Stimulated activated CD8-positive, alpha-beta memory T cell treated with anti-CD3 and anti-CD28 coated beads, Interleukin-15, amount 100 ng/mL, for 4 hours (primary cell): ENCODE measurements at places on chromosomes 7 and 10.
A peak's percentile ranks its signal among the peaks of the same experiment; 100 is the strongest.

GRCh38 chr7:141462958-141463357 lies 88.3 kb upstream of the AGK start:
- no peak for DNase-seq

GRCh38 chr7:157235357-157236333 lies 96.9 kb downstream of the UBE3C start:
- DNase-seq, result no peak

DNA sequence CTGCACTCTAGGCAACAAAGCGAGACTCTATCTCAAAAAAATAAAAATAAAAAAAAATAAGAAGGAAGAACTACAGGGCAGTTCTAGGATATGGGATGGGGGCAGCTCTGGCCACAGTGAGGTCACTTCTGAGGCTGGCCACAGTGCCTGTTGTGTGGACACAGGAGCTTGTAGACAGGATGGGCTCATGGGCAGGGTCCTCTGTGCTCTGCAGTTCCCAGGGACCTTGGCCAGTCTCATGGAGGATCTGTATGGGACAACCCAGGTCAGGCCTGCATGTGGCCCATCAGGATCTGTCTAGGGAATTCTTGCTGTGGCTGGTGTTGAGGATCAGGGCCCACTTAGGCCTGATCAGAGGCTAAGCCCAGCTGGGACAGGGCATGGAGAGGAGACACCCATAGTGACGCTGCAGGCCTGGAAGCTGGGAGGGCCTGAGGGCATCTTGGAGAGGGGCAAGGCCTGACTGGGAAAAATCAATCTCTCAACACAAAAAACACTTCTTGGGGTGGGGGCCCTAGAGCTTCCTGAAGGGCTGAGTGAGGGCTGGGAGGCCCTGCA lies 19.4 kb upstream of the PAX2 start:
- DNase-seq, result no peak

- no peak for DNase-seq
Observed at GRCh38 chr7:105644937-105645336, 63.6 kb upstream of the EFCAB10 start.

DNA sequence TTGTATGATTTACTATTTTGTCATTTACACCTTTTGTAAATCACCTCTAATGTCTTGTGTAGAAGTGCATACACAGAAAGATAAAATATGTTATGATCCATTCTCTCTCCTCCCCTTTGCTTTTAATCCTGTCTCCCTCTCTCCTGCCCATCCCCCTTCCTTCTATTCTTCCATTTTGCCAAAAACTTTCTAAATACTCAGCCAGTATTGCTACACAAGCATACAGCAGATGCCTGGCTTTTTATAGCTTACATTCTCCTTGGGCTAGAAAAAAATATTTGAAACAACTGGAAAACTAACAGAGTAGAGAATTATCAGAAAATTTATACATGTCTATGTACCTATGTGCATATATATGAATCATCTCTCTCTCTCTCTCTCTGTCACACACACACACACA lies 308.7 kb upstream of the BMPER start:
- no peak for DNase-seq

- no peak for DNase-seq
Observed at GRCh38 chr10:124763267-124763666, 19.1 kb upstream of the FAM53B start.

DNA sequence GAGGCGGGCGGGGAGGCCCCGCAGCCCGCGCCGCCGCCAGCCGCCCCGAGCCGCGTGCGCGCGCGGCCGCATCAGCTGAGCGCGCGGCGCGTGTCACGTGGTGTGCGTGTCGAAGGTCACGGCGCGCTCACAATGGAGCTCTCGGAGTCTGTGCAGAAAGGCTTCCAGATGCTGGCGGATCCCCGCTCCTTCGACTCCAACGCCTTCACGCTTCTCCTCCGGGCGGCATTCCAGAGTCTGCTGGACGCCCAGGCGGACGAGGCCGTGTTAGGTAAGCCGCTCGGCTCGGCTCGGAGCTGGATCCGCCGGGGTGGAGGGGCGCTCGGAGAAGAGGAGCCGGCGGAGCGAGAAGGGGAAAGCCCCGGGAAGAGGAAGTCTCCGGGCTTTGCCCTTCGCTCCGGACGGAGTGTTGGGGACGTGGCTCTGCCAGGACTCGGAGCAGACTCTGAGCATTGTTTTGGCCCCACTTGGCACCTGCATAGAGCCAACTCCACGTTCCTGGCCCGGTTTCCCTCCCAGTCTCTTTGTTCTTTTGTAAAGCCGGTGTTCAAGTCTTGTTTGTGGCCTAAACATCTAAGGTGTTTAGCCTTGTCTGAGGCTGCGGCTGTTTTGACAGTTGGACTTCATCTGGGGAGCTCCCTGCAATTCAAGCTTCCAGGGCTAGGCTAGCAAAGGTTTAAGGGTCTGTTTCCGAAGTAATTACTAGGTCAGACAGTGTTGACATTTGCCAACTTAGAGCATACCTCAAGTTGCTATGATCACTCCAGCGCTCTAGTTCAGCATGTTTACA lies at the start of gene COMMD3:
COMMD3 (plus strand) TSS at position 103 of the 790 bp plus-strand sequence; CDS start at position 133, 30 bp downstream.
- DNase-seq, result peak; percentile 53

DNA sequence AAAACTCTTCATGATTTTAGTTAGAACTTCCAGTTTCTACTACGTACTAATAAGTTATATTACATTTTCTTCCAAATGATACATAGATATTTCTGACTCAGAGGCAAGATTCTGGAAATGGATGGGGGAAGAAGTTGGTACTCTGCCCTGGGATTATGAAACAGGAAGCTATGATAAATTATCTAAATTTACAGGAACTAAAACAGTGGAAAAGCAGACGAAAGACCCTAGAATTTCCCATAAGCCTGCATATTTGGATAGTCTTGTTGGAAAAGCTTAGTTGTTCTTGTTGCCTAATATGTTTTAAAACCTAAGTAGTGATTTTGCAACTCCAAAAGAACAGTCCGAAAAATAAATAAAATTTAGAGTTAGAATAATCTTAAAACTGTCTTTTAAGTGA lies 21.8 kb downstream of the CFAP69 start:
- DNase-seq, result no peak

DNA sequence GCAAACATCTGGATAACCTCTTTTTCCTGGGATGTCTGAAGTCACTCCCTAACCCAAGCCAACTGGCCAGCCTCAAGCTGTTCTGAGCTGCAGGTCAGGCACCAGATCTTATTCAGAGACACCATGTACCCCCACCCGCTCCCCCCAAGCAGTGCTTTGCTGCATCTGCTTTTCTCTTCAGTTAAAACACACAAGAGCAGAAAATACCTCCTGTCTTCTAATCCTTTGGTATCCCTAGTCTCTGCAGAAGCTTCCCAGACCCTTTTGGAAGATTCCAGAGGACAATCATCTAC lies 3.0 kb downstream of the ZNF488 start:
- no peak for DNase-seq

GRCh38 chr10:132143162-132143561 lies 43.6 kb upstream of the DPYSL4 start:
- DNase-seq, result no peak

DNA sequence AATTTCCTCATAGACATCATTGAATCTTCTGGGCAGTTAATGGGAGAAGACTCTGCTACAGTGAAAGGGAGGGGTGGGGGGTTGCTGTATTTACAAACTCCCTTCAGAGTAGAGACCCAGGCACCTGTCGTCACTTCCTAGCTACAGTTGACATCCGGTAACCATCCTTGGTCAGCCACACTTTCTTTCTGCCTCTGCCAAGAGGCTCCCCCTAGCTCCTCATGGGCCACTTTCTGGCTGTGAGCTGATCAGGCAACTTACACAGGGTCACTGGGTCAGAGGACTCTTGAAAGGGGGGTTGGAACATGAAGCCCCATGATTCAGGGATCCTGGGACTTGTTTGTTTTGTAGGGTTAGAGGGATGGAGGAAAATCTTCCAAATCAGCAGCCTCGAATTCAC lies 1.2 kb downstream of the TECPR1 start:
- no peak for DNase-seq

DNA sequence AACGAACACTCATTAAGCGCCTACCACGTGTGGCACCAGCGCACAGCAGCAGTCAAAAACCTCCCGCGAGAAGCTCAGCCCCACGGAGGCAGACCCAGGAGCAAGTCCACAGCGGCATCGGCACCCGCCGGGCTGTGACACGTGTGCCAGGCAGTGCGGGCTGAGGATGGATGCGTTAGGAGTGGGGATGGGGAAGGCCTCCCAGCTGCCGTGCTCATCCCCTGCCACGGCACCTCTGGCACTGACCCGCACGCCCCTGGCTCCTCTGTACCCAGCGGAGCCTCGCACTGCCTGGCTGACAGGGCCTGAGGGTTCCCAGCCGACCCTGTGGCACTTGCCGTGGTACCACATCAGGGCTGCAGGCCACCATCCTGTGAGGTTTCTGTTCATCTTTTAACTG lies 16.8 kb downstream of the CFAP46 start:
- DNase-seq, result no peak

DNA sequence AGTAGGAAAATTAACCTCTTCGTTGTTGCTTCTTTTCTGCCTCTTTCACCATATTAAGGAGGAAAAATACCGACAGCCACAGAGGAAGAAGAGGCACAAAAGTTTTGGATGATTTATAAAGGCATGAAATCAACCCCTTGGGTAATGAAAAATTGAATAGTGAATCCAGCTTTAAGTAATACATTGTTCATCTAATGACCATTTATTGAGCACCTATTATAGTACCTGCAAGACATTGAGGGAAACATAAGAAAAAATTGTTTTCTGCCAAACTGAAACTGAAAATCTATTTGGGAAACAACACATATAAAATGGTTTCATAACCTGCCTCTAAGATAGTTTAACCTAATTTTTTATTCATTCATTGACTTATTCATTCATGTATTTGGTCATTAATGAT lies 8.2 kb downstream of the ECHDC3 start:
- DNase-seq, result no peak

GRCh38 chr7:149664666-149665065 lies 108.7 kb downstream of the ZNF467 start:
- no peak for DNase-seq

DNA sequence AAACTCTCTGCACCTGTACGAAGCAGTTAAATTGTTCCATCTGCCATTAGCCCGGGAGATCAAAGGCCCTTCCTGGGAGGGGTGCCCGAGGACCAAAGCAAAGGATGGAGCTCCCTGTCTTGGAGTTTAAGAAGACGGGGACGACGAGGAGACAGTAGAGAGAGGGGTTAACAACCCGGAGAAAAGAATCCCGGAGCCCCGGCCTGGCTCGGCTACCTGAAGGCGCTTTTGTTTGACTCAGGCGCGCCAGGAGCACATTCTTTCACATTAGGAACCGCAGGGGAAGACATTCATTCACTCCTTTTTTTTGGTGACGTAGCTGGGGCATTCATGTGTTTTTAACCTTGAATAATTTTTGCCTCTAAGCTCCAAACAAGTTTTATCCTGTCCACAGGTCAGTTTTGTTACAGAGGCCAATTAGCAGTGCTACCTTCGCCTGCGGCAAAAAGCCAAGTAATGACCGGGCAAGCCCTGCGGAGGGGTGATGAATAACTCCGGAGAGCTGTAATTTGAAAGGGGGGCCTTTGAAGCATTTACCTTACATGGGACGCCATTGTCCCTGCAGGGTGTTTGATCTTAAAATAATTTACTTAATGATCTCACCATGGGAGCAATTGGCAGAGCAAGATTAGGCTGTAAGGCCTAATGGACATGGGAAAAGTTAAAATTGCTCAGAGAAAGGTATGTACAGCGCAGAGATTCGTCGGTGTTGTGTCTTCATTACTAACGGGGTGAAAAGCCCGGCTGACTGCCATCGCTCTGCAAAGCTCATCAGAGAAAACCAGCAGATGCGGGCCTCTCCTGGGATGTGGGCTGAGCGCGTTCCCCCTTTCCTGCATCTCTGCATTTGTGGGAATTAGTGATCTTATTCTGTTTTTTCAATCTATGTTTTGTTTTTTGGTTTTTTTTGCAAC lies 258.0 kb upstream of the SP4 start:
- no peak for DNase-seq

GRCh38 chr10:78712147-78712546 lies 356.6 kb upstream of the ZMIZ1 start:
- DNase-seq, result no peak

DNA sequence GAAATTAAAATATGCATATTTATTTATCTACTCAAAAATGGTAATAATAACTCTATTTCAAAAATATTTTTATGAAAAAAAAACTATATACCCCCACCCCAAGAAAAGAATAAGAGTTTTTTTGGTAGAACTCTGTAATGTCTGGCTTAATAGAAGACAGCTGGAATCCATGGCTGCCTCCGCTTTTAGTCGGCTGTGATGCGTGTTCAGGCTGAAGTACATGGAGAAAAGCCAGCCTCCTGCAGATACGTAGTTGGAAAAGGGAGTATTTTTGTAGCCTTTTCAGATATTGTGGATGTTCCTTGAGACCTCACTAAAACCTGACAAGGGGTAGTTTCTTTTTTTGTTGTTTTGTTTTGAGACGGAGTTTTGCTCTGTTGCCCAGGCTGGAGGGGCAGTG lies 10.0 kb downstream of the FOXK1 start:
- DNase-seq, result no peak

DNA sequence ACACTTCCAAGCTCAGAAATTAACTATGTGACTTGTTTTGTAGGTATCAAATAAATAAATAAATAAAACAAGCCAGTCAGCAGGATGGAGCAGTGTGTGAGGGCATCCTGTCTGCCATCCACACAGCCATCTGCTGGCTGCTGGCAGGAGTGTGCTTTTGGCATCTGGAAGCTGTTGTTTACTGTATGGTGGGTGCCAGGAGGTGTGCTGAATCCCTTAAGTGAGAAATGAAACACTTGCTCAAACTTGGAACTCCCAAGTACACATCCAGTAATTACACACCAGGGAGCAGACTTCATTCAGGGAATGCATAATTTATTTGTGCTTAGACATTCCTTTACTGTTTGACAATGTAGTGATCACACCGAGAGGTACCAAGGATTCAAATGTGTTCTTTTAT lies 16.9 kb upstream of the TAX1BP1 start:
- DNase-seq, result no peak

GRCh38 chr10:61169294-61169693 lies 225.3 kb upstream of the RHOBTB1 start:
- DNase-seq, result no peak
